ENCODE measurements at places on chromosomes 11 and 22. TPM values are rescaled to one million over a fixed set of nuclear protein-coding genes. Genes with fewer than 3 reads are reported as not detected.
A peak's percentile ranks its signal among the peaks of the same experiment; 100 is the strongest.

The PDGFD gene
- total RNA-seq: 0.71 TPM

The IL17REL gene
- total RNA-seq: 0.73 TPM

The LDHAL6A gene
- 0.21 TPM for total RNA-seq

GRCh38 chr22:30568137-30568805 is 6.2 kb downstream of the GAL3ST1 start:
- ATAC-seq: no peak

- no peak for ATAC-seq
Observed at GRCh38 chr11:12829540-12830314, 155.5 kb downstream of the TEAD1 start.

- ATAC-seq: no peak
Observed at GRCh38 chr22:44901301-44901700, 108.5 kb downstream of the PHF21B start.

- no peak for ATAC-seq
Observed at GRCh38 chr11:130157101-130157500, 2.5 kb upstream of the ST14 start.

DNA sequence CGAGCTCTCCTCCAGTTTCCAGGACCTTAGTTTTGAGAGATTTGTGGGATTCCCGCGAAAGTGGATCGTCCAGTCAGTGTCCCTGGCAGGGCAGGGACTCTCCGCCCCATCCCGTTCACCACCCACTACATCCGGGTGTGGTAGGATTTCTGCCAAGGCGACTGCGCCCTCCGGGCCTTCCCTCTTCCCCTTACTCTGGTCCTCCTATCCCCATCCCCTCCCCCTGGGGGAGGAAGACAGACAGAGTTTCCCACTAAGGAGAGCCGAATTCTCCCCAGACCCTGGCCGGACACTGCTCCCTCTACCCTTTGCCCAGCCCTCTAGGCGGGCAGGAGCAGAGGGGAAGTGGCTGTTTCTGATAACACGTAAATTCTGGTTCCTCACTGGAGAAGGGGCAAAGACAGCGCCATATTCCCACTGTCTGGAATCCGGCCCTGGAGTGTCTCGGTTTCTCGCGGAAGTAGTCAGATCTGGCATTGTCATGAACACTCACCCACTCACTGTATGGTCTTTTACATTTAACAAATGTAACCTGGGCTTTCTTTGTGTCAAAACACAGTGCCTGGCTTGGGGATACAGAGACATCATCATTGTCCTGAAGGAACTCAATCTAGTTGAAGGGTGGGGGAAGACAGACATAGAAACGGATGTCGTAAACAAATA is 1.1 kb upstream of the NECTIN1 start:
- no peak for ATAC-seq

- peak; percentile 76 for ATAC-seq
Observed at GRCh38 chr22:20155330-20156041, 4.6 kb upstream of the CCDC188 start.

DNA sequence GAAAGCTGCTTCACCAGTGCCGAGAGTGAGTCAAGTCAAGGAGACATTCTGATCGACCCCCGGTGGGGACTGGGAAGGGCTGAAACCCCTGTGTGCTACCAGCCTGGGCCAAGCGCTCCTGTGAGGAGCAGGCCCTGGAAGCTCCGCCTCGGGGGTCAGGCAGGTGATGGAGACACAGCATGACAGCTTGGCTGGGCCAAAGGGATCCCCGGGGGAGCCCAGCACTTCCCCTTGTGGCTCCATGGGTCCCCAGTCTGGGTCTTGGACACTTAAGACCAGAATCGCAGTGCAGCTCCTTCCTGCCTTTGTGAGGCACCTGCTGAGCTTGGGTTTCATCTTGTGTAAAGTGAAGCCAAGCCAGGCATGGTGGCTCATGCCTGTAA is 89.2 kb downstream of the MORC2 start:
- no peak for ATAC-seq

GRCh38 chr11:62933750-62934495 is 12.8 kb upstream of the CHRM1 start:
- ATAC-seq: no peak

DNA sequence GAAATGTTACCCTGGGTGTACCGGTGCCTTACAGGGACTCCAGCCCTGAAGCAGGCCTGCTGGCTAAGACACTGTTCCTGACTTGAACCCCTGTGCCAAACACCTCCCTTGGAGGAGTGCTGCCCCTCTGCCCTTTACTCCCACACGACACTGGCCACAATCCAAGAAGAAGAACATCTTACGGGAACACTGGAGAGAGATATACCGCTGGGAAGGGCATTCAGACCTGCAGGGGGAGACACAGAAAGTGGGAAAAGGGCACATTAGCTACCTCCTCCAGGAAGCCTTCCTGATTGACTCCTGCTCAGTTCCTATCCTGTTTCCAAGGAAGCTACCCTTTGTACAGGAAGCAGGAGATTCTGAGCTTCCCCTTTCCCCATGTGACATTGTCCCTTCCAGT is 18.7 kb downstream of the TMPRSS13 start:
- no peak for ATAC-seq

GRCh38 chr22:41873391-41873790 is 40.5 kb downstream of the SREBF2 start:
- ATAC-seq: no peak

DNA sequence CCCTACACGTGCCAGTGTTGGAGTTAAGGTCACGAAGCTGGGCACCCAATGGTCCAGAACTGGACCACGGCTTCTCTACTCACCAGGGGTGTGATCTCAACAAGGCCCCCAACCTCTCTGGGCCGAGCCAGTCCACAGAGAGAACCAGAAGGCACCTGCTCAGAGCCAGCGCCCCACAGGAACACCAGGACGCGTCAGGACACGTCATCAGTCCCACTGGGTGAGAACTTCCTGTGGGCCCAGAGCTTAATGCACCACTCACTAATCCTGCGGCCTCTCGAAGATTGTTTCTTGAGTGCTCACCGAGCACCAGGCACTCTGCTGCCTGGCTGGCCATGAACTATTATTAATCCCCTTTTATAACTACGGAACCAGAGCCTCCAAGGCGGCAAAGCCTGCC is 10.1 kb downstream of the PHF21B start:
- no peak for ATAC-seq

- ATAC-seq: no peak
Observed at GRCh38 chr22:50249341-50250248, 1.5 kb downstream of the HDAC10 start.

All from motor neuron (in vitro differentiated cells).